Islet precursor cell (in vitro differentiated cells): ENCODE measurements at places on chromosomes 11 and 22.

- DNase-seq = no peak
Observed at GRCh38 chr11:9972989-9973388, 309.1 kb downstream of the SWAP70 start.

DNA sequence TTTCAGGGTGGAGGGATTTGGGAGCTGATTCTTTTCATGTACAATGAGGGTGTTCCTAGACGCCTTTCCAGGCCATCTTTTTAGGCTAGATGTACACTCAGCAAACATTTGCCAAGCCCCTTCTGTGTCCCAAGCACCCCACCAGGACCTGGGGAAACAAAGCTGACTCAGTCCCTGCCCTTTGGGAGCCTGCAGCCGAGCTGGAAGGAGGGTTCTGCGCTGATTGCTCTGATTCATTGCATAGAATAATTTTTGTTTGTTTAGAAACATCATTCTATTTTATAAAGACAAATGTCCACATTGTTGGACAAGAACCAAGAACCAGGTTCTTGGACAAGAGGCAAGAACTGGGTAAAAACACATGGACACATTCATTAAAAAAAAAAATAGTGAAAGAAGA, 16.7 kb downstream of the TP53AIP1 start:
- no peak for DNase-seq

GRCh38 chr22:46780453-46780852, 18.0 kb downstream of the TBC1D22A start:
- DNase-seq = no peak

- DNase-seq = no peak
Observed at GRCh38 chr11:33616552-33616951, 84.1 kb downstream of the C11orf91 start.

- DNase-seq = no peak
Observed at GRCh38 chr22:27581688-27582087, 219.9 kb downstream of the MN1 start.
